Astrocyte (in vitro differentiated cells and primary cell): ENCODE measurements at places on chromosomes 2 and 18. TPM values are rescaled to one million over a fixed set of nuclear protein-coding genes. Genes with fewer than 3 reads are reported as not detected.

BUB1 gene
- 4.8 and 8.0 TPM in 2 replicates for total RNA-seq

GRCh38 chr18:70672581-70672980 is 383.7 kb downstream of the SOCS6 start:
- H3K27ac ChIP-seq = no peak overlapping the region
- no peaks in the 10 kb centered on the region for H3K4me1 ChIP-seq
- H3K27me3 ChIP-seq = no peaks in the 10 kb centered on the region
- DNase-seq = no peak

- H3K4me1 ChIP-seq = peaks cover 29% of the 10 kb centered on the region
- H3K27ac ChIP-seq = no peak overlapping the region
- DNase-seq = peak; percentile 78
- H3K36me3 ChIP-seq = no peaks in the 10 kb centered on the region
- no peaks in the 10 kb centered on the region for H3K27me3 ChIP-seq
These were observed 2.5 kb downstream of the GALNT3 start for GRCh38 chr2:165791421-165792103.

- H3K4me1 ChIP-seq = no peaks in the 10 kb centered on the region
- H3K36me3 ChIP-seq = no peaks in the 10 kb centered on the region
- H3K27me3 ChIP-seq = no peaks in the 10 kb centered on the region
- no peak overlapping the region for H3K27ac ChIP-seq
These were observed 57.3 kb upstream of the TANK start for GRCh38 chr2:161102770-161103450.

GRCh38 chr2:178295906-178296305 is 101.6 kb downstream of the OSBPL6 start:
- H3K4me1 ChIP-seq = no peaks in the 10 kb centered on the region
- H3K4me3 ChIP-seq = no peak overlapping the region
- H3K27me3 ChIP-seq = no peaks in the 10 kb centered on the region

GRCh38 chr18:857986-858385 is 45.9 kb upstream of the YES1 start:
- no peaks in the 10 kb centered on the region for H3K27me3 ChIP-seq
- no peaks in the 10 kb centered on the region for H3K36me3 ChIP-seq
- H3K4me3 ChIP-seq = no peak overlapping the region
- peak; percentile 39 for DNase-seq
- H3K27ac ChIP-seq = no peak overlapping the region

DNA sequence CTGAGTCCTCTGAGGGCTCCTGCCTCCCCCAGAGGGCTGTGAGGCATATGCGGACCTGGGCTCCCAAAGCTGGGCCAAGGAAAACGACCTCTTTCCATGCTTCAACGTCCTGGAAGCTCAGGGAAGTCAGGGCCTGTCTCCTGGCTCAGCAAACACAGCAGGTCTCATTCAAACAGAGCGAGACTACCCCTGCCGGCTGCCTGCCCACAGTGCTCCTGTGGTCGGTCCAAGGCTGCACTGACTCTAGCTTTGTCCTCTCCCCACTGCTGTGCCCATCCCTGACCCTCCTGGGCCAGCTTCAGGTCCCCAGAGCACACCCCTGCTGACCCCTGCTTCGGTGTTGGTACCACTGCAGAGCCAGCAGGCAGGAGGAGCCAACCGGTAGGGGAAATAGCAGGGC is 79.6 kb downstream of the PDCL3 start:
- H3K4me1 ChIP-seq = no peaks in the 10 kb centered on the region
- H3K36me3 ChIP-seq = no peaks in the 10 kb centered on the region
- no peak overlapping the region for H3K4me3 ChIP-seq
- no peak for DNase-seq
